ENCODE measurements at places on chromosomes 11 and 22.
A peak's percentile ranks its signal among the peaks of the same experiment; 100 is the strongest.

GRCh38 chr22:45317551-45318167 lies 7.9 kb downstream of the FAM118A start:
- DNase-seq = no peak

GRCh38 chr22:50027639-50028537 lies 15.3 kb upstream of the IL17REL start:
- no peak for DNase-seq

- DNase-seq = no peak
These were observed 93.3 kb downstream of the KCNQ1 start for GRCh38 chr11:2537896-2538724.

- peak; percentile 60 for DNase-seq
These were observed 180.9 kb downstream of the KIF18A start for GRCh38 chr11:27926981-27927481.

DNA sequence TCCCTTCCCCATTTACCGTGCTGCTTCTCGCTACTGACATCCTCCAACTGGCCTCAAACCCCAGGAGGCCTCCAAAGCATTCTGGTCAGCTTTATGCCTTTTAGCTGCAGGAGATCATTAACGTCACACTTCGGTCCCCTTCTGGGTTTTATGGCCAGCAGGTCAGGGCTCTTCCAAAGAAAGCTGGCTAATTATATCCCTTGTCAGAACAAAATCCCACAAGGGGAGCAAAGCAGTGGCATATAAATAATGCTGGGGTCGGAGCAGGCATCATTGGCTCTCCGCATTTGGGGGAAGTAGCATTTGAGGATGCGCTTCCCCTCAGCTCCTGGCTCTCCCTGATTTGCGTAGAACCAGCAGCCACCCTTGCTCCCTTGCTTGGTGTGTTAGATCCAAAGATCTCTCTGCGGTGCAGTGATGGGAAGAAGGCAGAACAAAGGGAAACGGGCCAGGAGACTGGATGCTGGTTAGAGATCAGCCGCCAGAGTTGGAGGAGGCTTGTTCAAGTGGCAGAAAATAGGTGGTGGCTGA lies 117.4 kb downstream of the DBX1 start:
- DNase-seq = no peak

DNA sequence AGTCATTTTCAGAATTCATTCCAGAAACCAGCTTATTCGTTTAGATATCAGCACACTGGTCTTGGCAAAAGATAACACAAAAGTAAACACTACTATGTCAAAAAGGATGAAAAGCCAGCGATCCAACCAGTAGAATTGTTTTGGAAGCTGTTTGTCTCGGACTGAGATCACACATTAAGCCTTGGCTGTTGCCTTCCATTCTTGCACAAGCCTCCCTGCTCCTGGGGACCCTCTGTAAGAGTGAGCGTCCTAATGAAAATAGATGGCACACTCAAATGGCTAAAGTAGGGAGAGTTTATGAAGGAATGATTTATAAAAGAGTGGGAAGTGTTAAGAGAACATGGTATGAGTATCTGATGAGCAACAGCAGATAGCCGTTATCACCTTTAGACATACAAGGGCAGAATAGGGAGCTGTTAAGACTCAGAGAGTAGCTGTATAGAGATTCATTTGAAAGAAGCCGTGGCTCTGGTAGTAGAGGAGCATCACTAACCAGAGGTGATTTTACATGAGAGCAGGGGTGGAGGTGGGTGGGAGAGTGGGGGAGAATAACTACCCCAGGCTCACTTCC lies 25.2 kb downstream of the PDE3B start:
- no peak for DNase-seq

- DNase-seq = no peak
These were observed at the start of gene LPXN for GRCh38 chr11:58575377-58576020. TSS of gene LPXN (minus strand) at chr11:58575856. CDS start at chr11:58575772, 84 bp downstream.

DNA sequence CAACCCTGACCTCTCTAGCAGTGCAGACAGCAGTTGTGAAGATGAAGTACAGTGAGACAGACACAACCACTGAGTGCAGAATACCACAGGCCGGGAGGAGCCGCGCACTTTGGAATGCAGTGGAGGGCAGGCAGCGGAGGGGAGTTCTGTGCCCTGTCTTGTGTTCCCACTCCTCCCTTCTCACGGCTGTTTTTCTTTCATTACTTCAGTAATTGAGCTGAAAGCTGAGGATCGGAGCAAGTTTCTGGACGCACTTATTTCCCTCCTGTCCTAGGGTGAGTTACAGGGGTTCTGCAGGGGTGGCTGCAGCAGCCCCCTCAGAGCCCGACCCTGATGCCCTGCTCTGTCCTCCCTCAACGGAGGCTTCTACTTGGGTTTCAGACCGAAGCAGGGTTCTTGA lies 5.6 kb downstream of the CLDN5 start:
- DNase-seq = no peak

DNA sequence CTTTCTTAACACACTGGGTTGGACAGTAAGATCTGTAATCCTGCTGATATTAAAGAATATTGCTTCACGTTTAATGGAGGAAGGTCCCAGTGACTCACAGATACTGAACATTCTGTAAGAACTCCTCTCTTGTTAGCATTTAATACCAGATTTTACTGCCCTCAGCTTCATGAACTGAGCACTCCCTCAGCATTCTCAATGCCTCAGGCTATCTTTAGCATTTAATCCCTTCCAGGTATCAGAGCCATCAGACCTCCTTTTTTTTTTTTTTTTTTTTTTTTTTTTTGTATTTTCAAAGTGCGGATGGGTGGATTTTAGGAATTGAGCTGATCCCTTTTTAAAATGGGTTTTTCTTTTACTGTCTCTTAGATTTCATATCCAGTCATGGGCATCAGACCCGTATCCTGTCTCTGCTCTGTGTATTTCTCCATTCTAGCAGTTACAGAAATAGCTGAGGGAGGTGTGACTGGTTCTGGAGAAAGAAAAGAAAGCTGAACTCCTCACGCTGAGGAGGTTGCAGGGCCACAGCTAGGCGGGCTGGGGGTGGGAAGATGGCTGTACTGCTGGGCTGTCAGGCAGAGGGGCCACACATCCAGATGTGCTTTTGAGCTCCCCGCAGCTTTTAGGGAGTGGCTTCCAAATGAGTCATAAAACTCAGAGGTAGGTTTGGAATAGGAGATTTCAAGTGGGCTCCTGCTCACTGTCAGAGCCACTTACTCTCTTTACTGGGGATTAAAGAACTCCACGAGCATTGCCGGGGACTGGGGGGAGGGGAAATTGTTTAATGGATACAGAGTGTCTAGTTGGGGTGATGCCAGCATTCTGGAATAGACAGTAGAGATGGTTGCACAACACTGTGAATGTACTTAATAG lies 97.0 kb downstream of the SYT9 start:
- DNase-seq = no peak

GRCh38 chr11:121441521-121441920 lies 10.6 kb upstream of the SORL1 start:
- no peak for DNase-seq

GRCh38 chr11:1372660-1373059 lies 17.1 kb upstream of the BRSK2 start:
- DNase-seq = no peak

GRCh38 chr11:96012086-96012824 lies 88.3 kb upstream of the MTMR2 start:
- DNase-seq = peak; percentile 55

All from non-pigmented ciliary epithelial cell (primary cell).